Stimulated activated CD4-positive, alpha-beta T cell treated with anti-CD3 and anti-CD28 coated beads, Interleukin-1b, Interleukin-23, amount 100 ng/mL, for 24 hours (primary cell): ENCODE measurements at places on chromosomes 4 and X.

DNA sequence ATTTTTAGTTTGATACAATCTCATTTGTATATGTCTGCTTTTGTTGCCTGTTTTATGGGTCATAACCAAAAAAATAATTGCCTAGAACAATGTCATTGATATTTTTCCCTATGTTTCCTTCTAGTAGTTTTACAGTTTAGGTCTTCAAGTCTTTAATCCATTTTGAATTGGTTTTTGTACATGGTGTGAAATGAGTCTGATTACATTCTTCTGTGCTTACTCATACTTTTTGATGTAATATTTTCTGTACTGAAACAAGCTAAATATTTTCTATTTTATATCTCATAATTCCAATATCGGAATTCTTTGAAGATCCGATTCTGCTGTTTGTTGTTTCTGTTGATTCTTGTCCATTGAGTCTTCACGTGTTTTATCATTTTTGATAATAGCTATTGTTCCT, 10.6 kb downstream of the TMEM156 start:
- DNase-seq, result no peak

GRCh38 chrX:49756692-49757091, 60.9 kb upstream of the PAGE1 start:
- no peak for DNase-seq

DNA sequence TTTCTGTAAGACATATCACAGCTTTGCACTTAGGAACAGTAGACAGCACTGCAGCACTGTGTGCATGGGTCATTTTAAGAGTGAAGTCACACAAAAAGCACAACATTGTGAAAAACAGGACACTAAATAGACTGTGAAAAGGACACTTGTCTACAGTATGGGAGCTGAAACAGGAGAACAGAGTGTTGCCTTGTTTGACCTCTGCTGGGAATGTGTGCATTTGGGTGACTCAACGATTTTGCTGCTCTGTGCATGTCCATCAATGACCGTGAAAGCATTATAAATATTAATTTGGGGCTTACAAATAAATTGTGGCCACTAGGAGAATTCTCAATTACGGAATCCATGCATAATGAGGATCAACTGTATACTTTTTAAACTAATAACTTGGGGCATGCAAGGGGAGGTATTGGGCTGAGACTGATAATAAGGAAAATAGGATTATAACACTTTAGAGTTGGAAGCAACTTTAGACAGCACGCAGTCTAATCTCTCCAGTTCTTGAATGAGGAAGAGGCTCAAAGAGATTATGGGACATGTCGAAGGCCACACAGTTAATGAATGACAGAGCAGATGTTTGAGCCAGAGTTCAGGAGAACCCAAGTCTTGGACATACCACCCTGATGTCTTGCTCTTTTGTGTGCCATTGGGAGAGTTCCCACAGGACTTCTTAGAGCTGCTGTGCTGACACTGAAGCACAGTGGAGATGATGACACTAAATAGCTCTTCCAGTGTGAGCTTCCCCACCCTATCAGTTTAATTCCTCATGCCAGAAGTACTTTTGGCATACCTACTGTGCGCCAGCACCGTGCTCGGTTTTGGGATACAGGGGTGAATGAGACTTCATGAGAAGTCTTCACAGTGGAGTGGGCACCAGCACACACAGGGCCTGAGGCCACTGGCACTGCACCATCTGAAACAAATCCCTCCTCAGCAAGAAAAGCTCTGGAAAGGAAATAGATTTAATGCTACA, 79.3 kb downstream of the FRAS1 start:
- no peak for DNase-seq

- no peak for DNase-seq
These were observed 265.7 kb downstream of the IQCM start for GRCh38 chr4:149549911-149550310.

GRCh38 chr4:181566490-181566889, 676.7 kb upstream of the TENM3 start:
- no peak for DNase-seq

DNA sequence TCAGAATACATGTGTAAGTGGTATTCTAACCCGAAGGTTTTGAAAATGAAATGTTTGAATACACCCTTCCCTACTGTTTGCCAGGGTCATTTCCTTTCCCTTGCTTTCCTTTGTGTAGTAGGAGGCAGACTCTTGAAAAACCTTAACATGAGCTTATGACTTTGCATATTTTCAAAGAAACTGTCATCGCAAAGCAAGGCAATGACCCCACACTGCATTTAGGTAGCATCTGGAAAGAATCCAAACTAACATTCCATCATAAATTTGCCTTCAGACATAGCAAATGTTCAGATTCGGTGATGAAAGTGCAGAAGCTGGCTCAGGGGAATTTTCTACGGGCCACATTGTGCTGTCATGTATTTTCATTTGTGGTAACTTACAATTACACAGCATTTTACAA, 32.3 kb downstream of the SH2D1A start:
- no peak for DNase-seq

GRCh38 chr4:22482250-22483127, 33.4 kb downstream of the ADGRA3 start:
- no peak for DNase-seq

DNA sequence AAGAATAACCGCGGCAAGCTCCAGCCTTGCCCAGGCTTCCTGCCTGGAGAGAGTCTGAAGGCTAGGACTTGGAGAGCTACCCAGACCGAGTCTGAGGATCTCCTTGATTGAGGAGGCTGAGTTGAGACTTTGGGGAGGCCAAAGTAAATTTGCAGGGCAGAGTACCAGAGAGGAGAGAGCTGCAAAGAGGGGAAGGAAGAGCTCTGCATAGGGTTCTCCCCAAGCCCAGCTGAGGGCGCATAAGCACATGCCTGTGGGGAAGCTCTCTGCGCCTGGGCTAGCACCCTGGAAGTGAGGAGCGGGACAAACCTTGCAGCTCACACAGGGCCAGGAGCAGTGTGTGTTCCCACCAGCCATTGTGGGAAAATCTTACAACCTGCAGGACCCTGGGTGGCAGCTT, 56.1 kb downstream of the FAM193A start:
- no peak for DNase-seq

- DNase-seq, result no peak
These were observed 330.4 kb downstream of the GBA3 start for GRCh38 chr4:23023121-23023520.

DNA sequence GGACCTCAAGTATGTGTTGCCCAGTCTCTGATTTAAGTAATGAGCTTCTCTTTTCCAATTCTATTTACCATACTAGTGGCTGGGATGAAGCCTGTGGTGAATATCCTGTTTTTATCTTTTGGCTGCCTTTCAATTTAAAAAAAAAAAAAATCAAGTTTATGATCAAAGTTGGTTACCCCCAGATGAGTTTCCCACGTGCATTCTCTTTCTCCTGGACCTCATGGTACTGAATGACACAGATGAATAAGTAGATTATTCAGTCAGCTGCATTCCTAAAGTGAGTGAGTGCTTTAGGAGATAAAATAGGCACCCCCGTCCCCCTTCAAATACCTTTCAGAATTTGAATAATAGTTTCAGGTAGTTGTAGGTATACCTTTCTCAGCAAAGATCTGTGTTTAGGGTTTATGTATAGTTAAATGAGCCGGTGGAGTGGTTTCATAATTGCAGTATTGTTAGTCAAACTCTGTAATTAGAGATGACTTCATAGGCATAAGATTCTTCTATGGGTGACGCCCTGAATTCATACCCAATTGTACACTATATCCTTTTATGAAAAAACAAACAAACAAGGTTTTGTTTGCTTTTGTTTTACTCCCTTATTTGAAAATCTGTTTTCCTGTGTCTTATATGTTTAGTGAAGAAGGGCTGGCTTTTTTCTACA, 41.9 kb downstream of the PLS3 start:
- DNase-seq, result no peak

DNA sequence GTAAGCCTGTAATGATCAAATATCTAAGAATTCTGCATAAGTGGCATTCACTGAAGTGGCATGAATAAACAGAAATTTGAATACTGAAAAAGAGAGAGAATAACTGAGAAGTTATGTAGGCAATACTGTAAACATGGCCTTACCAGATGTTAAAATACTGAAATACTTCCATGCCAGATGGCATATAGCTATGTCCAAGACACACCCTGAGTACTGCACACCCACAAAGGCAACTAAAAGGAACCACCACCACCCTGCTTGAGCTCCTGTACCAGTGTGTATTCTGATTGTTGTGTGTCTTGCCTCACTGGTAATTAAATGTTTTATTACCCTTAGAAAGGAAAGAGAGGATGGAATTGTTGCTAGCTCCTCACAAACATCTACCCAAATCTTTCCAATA, 192.1 kb downstream of the ADAMTS3 start:
- DNase-seq, result no peak

- DNase-seq, result no peak
These were observed 87.0 kb downstream of the RNF150 start for GRCh38 chr4:141046255-141046654.

DNA sequence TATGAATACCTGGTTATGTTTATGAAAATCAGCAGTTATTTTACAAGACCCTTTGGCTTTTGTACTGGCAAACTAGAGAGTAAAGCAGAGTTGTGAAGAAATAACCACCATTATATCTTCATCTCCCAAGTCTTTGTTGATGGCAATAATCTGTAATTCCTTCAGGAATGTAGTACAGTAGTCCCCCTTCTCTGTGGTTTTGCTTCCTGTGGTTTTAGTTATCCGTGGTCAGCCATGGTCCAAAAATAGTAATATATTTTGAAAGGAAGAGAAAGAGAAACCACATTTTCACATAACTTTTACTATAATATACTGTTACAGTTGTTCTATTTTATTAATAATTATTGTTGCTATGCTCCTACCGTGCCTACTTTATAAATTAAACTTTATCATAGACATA, 27.8 kb downstream of the BANK1 start:
- no peak for DNase-seq

DNA sequence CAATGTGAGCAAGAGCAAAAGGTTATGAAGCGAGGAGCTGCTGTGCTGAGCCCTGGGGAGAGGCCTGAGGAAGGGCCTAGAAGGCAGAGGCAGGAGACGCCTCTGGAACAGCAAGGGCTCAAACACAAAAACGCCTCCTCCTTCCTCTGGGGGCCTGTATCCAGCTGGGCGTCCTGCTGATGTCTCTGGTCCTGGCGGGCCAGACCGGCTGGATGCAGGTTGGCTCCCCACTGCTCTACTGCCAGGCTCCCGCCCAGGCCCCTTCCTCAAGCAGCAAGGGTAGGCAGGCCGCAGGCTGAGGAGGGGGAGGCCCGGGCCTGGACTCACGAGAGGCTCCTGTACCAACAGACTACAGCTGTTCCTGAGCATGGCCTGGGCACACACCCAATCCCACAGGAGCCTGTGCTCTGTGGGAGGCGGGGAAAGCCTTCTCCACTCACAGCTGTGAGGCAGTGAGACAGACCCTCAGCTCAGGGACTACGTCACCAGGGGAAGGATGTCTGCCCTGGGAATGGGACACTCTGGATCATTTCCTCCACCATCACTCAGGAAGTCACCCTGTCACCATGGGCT, 2.3 kb downstream of the HAUS7 start:
- no peak for DNase-seq

- DNase-seq, result no peak
These were observed 631.5 kb downstream of the RAB28 start for GRCh38 chr4:12852338-12853307.

GRCh38 chr4:129092631-129093190, 628 bp downstream of the SCLT1 start:
- no peak for DNase-seq

GRCh38 chr4:61299316-61299715, 99.2 kb downstream of the ADGRL3 start:
- no peak for DNase-seq

DNA sequence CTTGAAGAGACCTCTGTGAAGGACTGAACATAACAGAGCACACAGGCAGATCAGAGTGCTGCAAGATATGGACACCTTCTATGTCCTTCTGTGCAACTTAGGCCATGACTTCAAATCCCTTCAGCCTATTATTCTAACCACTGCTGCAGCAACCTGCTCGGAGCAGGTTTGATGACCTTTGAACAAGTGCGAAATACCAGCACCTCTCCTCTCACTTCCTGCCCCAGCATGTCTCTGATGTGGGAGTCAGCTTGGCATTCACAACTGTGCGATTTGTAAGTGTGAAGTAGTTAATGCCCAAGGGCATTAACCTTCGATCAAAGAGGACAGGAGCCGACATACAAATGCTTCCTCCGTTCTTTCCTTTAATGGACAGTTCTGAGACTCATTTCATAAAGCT, 1.6 kb upstream of the EXOC1 start:
- no peak for DNase-seq

DNA sequence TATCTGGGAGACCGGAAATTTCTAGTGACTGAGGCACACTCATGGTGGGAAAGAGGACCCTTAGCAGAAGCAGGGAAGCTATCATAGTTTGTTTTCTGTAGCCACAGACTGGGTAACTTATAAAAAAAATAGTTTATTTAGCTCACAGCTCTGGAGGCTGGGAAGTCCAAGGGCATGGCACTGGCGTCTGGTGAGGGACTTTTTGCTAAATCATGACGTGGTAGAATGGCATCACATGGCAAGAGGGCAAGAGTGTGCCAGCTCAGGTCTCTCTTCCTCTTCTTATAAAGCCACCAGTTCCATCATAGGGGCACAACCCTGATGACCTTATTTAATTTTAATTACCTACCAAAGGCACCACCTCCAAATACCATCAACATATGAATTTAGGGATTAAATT, 13.3 kb downstream of the APLN start:
- DNase-seq, result no peak

DNA sequence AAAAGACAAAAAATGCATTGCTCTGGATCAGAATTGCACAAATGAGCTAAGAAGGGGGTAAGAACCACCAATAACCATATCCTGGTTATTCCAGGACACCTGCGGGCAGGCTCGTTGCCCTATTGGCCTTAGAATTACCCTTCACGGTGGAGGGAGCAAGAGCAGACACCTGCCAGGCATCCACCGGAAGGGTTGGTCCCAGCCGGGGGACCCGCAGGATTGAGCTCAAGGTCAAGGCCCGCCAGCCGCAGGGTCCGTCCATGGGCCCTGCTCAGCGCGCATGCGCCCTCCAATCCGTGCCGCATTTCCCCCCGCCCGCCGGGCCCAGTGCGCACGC, 575 bp downstream of the SLC25A6 start:
- no peak for DNase-seq

DNA sequence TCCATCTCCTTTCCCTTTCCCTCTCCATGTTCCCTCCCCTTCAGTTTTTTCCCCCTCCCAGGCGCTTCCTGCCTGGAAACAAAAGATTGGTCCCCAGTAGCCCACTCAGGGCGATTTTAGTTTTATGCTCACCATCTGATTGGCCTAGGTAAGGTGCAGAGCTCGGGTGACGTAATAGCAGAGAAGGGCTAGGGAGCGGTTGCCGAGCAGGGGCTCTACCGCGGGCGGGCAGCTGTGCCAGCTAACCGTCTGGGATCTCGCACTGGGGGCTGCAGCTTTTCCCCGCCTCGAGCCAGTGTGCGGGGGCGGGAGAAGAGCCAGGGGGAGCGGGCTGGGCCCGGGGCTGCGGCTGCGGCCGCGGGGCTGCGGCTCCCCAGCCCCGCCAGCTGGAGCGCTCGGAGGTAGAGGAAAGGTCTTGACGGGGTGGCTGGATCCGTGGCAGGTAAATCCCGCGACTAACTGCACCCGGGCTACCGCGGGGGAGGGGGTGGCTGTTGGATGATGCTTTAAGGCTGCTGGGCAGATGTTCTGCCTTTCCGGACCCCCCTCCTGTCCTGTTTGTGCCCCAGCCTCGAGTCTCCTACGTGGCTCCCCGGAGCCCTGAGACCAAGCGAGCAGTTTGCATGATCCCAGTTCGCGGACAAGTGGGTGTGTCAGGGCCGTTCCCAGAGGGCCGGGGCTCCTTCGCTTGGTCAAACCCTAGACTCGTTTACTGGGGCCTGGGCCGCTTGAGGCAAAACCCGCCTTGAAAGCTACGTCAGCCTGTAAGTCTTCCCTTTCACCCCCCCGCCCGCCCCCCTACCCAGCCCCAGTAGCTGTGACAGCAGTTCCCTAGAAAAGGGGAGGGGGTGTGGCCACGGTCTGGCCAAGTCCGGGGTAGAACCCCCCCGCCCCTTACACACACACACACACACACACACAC, at the start of gene PAK3:
PAK3 (plus strand) TSS at position 218 of the 922 bp plus-strand sequence. CDS start 26,913 bp downstream, outside the sequence.
- DNase-seq, result no peak
